ENCODE measurements at places on chromosomes 3 and 15.

- no peak for DNase-seq
These were observed 281.3 kb upstream of the COL8A1 start for GRCh38 chr3:99357131-99357530.

DNA sequence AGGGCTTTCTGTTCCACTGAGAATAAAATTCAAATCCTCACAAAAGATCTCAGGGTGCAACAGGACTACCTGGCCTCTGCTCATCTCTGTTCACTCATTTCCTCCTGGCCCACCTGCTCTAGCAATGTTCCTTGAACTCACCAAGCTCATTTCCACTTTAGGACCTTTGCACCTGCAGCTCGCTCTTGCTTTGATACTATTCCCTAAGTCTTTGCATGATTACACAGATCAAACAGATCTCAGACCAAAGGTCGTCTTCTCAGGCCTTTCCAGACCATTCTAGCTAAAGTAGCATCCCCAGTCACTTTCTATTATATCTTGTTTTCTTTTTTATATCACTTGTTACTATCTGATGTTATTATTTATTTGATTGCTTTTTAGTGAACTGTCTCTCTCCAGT is 54.7 kb downstream of the B3GNT5 start:
- DNase-seq, result no peak

DNA sequence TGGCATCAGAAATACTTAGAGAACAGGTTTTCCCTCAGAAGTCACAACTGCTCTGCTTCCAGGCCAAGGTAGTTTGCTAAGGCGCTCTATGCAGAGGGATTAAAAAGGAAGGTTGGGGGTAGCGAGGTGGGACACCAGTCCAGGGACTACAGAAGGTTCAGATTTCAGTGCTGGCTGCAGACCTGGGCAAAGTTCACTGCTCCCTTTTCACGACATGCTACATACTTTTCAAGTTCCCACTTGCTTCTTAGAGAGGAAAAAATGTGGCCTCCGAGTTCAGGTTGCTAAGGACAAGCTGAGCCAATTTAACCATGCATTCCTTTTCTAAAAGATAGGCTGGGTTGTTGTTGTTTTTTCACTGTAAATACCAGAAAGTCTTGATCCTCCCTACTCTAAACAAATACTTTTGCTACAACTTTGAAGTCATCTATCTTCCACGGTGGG is 158.6 kb upstream of the NR2F2 start:
- no peak for DNase-seq

DNA sequence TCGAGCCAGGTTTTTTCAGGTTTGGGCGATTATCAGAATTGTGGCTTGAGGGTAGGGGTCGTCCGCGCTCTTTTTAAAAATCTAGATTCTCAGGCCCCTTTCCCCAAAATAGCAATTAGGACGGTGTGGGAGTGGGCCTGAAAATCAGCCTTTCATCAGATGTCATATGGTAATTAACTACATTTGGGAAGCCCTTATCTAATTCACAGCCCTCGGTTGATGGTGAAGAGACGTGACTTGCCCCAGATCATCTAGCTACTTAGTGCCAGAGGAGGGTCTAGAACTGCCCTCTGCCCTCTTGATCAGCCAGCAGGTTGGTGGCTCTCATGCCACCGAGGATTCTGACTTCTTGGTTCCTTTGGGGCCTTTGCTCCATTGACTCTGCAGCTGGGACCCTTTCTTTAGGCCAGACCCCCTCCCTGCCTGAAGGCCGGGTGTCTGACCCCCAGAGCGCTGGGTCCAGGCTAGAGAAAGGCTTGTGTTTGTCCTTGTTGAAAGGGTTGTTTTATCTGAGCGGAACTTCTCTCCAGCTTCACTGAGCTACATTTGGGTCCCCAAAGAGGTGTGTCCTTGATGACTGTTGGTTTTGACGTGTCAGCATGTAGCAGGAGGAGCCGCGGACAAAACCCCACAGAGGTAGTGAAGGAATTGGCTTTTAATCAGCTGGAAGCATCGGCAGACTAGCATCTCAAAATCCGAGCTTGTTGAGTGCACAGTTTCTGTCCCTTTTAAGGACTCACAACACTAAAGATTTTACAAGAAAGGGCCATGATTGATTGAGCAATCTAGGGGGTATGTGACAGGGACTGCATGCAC is 857 bp downstream of the AEN start:
- DNase-seq, result no peak

DNA sequence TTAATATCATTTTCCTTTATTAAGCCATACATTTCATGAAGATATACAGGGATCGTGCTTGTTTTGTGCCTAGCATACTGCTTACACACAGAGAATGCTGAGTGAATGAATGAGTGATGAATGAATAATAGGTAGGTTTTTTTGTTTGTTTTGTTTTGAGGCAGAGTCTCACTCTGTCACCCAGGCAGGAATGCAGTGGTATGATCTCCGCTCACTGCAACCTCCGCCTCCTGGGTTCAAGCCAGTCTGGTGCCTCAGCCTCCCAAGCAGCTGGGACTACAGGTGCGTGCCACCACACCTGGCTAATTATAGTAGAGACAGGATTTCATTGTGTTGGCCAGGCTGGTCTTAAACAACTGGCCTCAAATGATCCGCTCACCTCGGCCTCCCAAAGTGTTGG is 400.0 kb downstream of the ROBO1 start:
- no peak for DNase-seq

GRCh38 chr3:9732080-9732739 is 675 bp downstream of the BRPF1 start:
- no peak for DNase-seq

DNA sequence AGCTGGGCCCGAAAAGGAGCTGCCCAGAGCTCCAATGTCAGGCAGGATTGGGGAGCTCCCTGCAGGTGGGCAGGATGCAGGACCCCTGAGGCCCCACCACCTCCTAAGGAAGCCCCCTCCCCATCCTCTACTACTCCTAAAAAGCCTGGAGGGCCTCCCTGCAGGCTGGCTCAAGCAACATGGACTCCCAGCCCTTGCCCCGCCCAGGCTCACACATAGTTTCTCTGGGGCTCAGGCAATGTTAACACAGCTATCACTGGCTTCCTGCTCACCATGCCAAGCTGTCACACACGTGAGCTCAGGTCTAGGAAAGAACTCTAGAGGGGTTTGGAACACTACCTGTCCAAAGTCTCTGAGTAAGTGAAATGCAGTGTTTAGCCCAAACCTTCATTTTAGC is 65.4 kb upstream of the ZNF148 start:
- DNase-seq, result no peak

DNA sequence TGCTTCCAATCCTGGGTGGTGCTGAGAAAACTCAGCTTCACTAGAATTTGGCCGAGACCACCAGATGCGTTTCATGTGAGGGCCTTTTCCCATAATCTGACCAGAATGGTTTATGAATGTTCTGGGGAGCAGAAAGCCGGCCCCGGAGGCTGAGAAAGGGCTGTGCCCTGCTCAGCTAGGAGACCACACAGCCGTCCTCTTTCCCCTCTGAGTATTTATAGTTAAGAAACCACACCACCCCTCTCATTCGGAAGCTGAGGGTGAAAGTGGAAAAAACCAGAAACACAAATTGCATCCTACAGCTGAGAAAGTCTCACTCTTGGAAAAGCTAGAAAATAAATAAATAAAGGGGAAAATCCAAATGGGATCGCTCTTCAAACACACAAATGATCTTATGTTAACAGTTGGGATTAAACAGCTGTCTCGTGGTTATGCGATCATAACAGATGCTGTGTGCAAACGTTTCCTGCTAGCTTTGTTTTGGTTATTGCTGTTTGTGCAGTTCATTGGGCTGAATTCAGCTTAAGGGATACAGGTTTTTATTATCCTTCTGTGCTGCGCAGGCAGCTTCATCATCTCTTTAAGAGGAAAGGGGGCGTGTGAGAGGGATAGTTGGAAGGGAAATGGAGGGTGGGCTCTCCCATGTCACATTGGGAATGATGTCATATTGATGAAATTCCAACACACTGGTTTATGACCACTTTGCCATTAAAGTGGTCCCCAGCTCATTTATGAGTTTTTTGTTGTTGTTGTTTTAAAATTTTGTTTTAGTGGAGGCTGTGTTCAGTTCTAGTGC is 1026.2 kb upstream of the NR2F2 start:
- DNase-seq, result no peak

Data from fibroblast of skin of left quadriceps (primary cell).